ENCODE measurements at places on chromosomes 1 and 21.

DNA sequence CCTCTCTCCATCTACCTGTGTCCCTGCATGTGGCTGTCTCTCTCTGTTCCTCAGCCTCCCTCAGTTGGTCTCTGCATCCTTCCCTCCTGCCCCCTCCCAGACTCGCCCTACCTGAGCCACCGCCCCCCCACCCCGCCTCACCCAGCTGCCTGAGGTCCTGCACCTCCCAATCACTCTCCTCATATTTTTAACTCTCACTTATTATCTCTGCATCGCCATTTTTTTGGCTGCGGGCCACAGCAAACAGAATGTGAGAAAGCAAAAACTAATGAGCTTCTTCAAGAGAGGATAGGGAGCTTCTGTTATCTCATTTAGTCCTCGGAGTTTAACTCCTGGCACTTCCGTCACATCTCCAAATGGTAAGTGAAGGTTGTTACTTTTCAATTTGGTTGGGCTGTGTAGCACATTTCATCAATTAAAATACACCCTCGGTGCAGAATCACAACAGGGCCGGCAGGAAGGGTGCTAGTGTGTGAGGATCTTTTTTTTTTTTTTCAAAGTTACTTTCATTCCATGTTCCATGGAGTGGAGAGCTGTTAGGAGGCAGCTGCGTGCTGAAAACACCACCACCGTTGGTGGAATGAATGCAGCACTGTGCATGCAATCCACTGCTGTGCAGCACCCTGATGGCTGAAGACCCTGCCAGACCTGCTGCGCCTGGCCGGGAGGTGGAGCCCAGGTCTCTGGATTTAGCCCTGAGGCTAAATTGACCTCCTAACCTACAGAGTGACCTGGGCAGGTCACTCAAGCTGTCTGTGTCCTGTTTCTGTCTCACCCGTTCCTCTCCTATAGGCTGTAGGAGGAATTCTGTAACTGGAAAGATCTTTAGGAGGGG is 157.2 kb upstream of the NFIA start:
- DNase-seq = no peak

GRCh38 chr1:7587773-7588456 is 183.2 kb upstream of the VAMP3 start:
- DNase-seq = no peak

DNA sequence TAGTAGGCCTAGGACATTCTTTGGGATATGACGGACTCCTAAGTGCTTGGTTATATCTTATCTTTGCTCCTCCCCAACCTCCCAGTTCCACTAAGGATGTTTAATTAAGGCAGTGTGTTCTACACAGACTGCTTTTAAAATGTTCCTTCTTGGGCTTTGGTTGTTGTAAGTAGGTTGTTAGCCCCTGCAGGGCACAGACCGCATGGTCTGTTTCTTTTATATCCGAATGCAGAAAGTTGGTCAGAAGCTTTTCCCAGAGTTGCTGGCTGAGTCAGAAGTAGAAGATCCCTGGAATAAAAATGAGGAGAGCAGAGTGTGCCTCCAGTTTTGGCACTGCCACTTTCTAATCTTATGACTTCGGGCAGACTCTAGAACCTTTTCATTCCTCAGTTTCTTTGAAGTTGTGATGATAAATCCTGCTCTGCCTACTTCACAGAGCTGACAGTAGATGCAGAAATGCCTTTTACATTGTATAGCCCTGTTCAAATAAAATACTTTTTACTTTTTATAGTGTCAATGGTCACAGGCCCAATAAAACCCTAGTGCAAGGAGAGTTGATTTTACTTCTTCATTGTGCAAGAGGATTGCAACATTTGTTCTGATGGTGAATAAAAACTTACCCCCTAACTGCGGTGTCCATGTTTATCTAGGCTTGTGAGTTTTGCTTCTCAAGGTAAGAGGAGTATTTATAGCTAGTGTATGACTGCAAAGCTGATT is 18.4 kb downstream of the FMN2 start:
- DNase-seq = no peak

DNA sequence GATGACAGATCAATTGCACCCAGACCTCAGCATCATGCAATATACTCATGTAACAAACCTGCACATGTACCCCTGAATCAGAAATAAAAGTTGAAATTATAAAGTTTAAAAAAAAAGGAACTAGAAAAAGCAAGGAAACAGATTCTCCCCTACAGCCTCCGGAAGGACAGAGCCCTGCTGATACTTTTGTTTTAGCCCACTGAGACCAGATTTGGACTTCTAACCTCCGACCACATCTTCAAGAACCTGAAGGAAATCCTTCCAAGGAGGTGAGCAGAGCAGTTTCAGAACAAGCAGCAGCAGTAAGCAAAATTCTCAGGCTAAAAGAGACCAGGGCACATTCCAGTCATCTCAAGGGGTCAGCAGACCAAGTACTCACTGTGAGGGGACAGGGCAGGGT is 54.5 kb downstream of the TM2D1 start:
- no peak for DNase-seq
